ENCODE measurements at places on chromosomes 11 and 22.

DNA sequence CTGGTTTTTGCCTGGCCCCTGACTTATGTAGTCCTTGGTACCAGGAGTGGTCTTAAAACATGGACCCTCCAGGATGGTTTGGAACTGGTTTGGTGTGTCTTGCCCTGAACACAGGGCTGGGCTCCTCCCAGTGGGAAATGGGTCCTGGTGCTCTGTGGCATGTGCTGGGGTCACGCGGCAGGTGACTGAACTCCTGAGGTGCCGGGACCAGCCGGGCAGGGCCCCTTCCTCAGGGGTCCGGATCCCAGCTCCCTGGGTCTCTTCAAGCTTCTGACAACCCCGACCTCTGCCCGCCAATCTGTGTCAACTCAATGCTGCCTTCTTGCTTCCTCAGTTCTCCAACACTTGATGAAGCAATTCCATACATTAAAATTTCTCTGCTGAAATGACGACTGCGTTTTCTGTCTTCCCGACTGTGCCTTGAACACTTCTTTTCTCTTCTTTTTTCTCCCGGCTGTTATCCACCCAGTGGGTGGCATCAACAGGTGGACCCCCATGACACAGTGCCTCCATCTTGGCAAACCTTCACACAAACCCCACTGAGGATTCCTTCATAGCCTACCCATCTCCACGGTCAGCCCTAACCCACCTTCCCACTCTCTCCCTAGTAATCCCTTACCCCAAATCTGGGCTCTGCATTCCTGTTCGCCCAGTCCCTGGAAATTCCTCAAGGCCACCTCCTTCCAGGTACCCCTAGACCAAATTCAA lies 4.4 kb downstream of the IFT27 start:
- no peak for DNase-seq

GRCh38 chr22:25484521-25485315 lies 79.8 kb upstream of the GRK3 start:
- DNase-seq, result no peak

GRCh38 chr11:97974798-97975498 lies 1045.8 kb upstream of the CNTN5 start:
- no peak for DNase-seq

GRCh38 chr11:313787-314553 lies at the start of gene IFITM1:
TSS of gene IFITM1 (plus strand) at chr11:314040. CDS start at chr11:314171, 131 bp downstream.
- DNase-seq, result peak; percentile 57

GRCh38 chr11:73833067-73833466 lies 43.6 kb downstream of the COA4 start:
- DNase-seq, result no peak

- no peak for DNase-seq
Measured at GRCh38 chr11:117806846-117807245, 9.8 kb upstream of the DSCAML1 start.

- no peak for DNase-seq
Measured at GRCh38 chr22:36986242-36986821, 32.9 kb downstream of the TST start.

DNA sequence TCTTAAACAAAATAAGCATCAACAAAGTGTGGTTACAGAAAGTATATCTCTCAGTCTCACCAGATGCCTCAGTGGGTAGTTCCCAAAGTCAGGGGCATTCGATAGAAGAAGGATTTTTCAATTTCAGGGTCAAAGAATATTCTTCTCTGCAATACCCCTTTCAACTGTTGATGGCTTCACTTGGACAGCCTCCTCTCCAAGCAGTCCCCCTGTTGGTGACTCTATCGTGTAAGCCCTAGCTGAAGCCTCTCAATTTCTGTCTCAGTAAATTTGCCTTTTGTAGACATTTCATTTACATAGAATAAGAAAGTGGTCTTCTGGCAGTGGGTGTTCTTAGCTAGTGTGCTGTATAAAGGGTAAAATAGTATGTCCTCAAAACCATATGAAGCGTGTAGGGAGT lies 11.3 kb upstream of the CCDC83 start:
- DNase-seq, result no peak

DNA sequence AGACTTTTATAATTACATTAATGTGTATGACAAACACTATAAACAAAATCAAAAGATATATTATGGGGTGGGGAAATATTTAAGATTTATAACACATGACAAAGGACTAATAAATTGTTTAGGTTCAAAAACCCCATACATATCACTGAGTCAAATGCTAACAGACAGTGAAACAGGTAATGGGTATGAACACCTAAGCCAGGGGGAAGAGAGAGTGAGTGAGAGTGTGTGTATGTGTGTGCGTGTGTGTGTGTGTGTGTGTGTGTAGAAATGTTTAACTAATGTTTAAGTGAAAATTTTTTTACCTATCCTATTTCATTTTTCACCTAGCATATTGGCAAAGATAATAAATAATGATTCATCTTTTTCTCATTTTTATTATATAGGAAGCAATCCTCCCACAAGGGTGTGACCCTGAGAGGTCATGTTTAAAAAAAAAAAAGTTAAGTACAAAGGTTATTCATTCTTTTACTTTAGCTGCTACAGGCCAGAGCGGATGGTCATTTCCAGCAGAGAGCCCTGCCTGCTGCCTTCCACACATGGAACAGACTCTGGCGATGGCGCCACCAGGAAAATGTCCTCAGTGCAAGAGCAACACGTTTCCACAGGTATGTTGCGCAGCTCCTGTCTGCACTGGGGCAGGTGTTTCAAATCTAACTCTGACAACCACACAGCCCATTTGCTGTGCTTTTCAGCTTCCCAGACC lies 72.9 kb downstream of the PISD start:
- no peak for DNase-seq

DNA sequence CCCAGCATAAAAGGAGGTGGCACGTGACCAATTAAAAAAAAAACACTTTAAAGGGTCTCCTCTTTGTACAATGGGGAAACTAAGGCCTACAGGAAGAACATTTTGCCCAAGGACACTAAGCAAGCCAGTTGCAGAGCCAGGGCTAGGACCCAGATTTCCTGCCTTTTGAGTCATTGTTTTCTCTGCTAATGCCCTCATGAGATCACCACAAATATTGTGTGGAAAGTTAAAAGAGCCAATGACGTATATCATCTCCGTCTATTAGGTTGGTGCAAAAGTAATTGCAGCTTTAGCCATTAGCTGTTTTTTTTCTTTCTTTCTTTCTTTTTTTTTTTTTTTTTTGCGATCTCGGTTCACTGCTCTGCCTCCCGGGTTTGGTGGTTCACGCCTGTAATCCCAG lies 24.1 kb upstream of the LRRC32 start:
- DNase-seq, result no peak

- DNase-seq, result peak; percentile 70
Measured at GRCh38 chr11:124875943-124876817, 10.9 kb downstream of the ROBO3 start.

DNA sequence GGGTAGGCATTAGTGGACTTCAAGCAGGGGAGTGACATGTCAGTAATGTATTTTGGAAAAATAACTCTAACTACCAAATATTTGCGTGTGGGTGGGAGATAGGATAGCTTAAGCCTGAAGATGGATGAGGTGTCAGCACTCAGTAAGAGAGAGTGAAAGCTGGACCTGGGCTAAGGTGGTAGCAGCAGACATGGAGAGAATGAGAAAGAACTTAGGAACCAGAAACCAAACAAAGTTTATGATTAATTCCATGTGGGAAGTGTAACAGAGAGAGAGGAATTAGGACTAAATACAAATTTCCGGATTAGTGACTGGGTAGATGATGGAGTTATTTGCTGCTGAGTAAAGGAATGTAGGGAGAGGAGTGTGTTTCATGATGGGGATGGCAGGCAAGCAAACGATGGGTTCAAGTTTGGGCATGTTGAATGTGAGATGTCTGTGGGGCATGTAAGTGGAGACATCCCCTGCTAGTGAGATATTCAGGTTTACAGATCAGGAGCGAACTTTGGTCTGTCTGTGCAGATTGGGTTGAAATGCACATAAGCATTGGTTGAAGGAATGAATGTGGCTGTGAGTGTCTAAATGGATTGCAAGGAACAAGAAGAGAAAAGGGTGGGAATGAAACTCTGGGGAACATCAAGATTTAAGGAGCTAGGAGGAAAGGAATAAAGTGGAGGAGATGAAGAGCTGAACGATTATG lies 185.6 kb upstream of the MTMR2 start:
- DNase-seq, result no peak
